ENCODE measurements at places on chromosomes 5 and 9. TPM values are rescaled to one million over a fixed set of nuclear protein-coding genes. Genes with fewer than 3 reads are reported as not detected.

Gene CCNI2
- 3.4 TPM for total RNA-seq

Gene SKIC3
- total RNA-seq, result 72.9 TPM

DNA sequence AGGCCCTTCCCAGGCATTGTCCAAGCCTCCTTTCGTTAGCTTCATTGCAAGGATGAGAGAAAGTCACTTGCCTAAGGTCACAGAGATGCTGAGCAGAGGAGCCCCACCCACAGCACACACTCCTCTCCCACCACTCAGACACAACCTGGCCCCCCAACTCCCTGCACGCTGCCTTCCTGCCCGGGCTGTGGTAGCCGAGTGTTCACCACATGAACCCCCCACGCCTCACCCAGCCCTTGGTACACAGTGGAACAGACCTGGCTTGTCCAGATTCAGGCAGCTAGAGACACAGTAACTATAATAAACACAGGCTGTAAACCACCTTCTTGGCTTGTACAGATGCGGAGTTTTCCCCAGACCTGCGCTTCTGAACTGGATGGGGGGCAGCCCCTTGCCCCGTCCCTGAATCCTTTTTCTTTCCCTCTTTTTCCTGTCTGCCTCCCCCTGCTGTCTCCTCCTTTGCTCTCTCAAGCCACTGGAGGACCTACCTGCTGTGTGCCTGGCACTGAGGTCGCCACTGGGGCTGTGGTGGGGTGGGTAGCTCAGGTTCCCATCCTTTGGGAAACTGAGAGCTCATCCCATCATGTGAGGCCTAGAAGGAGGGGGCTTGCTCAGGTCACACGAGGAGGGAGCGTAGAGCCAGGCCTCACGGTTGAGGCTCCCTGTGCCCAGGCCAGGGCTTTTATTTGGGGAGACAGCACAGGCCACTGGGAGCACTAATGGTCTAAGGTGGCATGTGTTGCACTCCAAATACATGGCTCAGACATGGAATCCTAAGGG lies 55.7 kb upstream of the SYNPO start:
- no peak for DNase-seq

Gene GNPDA1
- total RNA-seq, result 30.1 TPM

DNA sequence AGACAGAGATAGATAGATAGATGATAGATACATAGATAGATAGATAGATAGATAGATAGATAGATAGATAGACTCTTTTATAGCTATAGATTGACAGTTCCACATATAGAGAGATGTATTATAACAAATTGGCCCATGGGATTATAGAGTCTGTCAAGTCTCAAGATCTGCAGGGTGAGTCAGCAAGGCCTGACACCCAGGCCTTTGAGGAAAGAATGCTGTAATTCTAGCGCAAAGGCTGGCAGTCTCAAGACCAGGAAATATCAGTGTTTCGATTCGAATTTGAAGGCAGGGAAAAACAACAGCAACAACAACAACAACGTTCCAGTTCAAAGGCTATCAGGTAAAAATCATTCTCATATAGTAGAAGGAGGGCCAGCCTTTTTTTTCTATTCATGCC lies 339.2 kb upstream of the CDH9 start:
- no peak for DNase-seq

Data from kidney (tissue), 22 donors.